ENCODE measurements at places on chromosomes 13 and 19.

DNA sequence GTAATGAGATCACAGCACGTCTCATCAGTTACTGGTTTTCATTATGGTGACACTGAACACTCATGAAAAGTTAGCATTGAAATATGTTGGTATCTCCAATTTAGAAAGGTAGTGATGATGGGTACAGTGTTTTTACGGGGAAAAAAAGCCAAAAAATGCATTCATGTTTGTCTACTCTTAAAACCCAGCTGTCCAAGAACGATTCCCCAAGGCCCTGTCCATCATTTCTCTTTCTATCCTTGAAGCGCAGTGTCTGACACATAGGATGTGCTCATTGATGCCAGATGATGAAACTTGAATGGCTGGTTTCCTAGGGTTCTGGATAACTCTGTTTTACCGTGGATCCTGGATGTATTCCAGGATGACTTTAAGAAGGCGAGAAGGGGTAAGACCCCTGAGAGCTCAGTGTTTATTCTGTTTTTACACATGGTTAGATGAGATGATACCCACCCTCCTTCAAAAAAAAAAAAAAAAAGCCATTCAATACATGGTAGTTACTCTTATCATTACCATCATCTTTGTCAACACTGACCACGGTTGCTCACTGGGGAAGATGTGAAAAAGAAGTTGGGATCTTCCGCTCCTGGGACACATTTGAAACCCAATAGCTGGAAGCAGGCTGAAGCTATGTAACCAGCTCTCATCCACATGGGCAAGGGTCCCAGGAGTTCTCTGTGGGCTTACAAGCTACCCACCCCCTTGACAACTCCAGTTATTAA lies 22.5 kb downstream of the SERP2 start:
- DNase-seq = no peak

GRCh38 chr19:12884926-12885748 lies 1.9 kb downstream of the KLF1 start:
- peak; percentile 85 for DNase-seq

DNA sequence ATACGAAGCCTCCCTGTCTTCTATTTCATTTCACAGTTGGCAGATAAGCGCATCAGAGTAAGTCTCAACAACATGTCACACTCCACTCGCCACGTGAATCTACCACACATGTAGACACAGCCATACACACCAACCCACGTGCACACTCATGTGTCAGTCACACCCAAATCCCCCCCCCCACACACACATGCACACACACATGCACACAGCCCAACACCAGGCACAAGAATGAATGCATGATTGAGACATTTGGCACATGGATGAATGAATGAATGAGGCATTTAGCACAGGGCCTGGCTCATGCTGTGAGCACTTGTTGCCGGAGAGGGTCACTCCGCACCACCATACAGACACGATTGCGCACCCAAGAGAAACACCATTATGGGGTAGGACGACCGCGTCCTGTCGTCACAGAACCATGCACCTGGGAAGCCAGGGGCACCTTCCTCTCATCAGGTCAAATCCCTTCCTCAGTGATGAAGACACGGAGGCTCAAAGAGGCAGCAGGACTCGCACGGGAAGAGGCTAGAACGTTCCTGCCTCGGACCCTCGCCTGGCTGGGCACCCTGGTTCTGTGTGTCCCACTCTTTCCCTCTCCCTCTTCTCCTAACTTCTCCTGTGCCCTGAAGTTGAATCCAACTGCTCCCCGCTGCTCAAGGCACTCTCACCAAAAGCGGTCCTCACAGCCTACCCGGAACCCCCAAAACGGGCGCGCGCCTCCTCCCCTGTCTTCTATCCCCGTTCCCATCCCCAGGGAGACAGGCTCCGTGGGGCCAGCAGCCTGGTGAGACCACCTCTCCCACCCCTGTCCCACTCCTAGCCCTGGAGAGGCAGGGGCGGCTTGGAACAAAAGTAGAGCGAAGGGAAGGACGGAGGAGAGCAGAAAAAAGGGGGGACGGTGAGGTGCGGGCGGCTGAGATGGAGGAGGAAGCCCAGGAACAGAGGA lies 1.3 kb downstream of the MEIS3 start:
- no peak for DNase-seq

GRCh38 chr19:50224986-50225747 lies 21.7 kb downstream of the MYH14 start:
- DNase-seq = no peak

- DNase-seq = peak; percentile 27
These were observed 4.4 kb upstream of the TMEM272 start for GRCh38 chr13:51849145-51850101.
